ENCODE measurements at places on chromosomes 6 and 20.

GRCh38 chr6:75436869-75437268 is 56.7 kb downstream of the FILIP1 start:
- no peak for DNase-seq

DNA sequence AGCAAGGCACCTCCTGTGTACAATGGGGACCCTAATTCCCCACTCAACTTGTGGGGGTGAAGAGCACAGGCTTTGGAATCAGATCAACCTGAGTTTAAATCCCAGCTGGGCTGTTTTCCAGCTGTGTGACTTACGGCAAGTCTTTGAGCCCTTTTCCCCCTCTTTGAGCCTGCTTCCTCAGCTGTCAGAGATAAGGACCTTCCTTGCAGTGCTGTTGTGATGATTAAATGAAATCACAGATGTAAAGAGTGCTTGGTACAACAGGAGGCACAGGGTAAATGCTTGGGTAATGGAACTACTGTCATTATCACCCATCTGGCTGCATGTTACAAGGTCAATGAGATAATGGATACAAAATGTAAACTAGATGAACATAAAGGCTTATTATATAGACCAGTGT is 3.2 kb downstream of the SNX21 start:
- no peak for DNase-seq

GRCh38 chr6:107959392-107959791 is 1.4 kb upstream of the SEC63 start:
- DNase-seq = no peak

GRCh38 chr20:24359321-24360027 is 110.0 kb upstream of the SYNDIG1 start:
- no peak for DNase-seq

DNA sequence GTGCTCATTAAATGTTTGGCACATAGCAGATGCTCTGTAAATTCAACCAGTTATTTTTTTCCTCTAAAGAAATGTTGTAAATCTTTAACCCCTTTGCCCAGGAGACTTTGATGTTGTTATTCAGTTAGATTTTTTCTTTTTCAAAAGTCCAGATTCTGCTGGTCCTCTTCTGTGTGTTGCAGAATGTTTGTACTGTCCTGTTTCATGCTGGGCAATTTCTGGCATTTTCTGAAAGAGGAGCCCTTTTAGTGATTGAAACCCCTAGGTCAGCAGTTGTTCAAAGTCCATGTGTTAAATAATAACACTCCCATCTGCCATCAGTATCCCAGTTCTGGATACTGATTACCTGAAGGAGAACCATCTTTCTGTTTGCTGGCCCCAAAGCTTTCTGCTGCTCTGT is 1.3 kb upstream of the SLC17A1 start:
- DNase-seq = no peak

GRCh38 chr6:21872749-21873148 is 279.2 kb downstream of the SOX4 start:
- DNase-seq = no peak

- DNase-seq = peak; percentile 58
Observed at GRCh38 chr6:63573899-63574553, 1.7 kb downstream of the LOC128125822 start.

- DNase-seq = no peak
Observed at GRCh38 chr20:1061484-1062221, 56.7 kb upstream of the PSMF1 start.

GRCh38 chr20:4885877-4886276 is 115.4 kb downstream of the SLC23A2 start:
- no peak for DNase-seq

GRCh38 chr20:16417001-16417400 is 156.2 kb downstream of the KIF16B start:
- DNase-seq = no peak

DNA sequence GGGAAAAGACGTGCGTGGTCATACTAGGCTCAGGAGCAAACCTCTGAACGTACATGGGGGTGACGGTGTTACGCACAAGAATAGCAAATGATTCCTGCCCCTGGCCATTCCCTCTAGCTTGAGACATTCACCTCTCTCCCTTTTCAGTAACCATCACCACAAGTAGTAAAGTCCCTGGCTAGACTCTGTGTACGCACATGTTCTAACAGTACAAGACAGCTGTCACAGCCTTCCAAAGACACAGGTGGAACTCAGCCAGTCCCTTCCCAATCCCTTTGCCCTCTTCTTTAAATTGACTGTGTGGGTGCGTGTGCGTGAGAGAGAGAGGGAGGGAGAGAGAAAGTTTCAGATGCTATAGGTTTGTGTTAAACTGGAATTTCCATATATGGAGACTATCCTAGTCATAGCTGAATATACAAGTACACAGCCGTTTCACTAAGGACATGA is 67.3 kb downstream of the LY86 start:
- no peak for DNase-seq

DNA sequence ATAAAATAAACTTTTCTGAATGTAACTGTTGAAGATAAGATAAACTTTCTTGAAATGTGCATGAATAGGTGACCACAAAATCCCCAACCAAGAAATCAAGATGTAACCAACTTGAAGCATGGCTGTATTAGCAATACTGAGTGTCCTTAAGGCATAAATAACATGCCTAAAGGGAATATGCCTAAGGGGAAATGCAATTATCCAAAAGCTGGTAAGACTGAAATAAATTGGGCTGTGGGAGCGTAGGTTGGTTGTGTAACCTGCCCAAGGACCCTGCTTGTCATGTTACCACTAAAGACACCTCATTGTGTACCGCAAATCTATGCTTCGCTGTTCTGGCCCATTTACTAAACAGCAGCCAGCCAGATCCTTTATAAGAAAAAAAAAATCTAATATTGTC is 200.8 kb upstream of the PDE10A start:
- DNase-seq = no peak

GRCh38 chr6:140178520-140178919 is 804.1 kb upstream of the CITED2 start:
- no peak for DNase-seq
